Right renal cortex interstitium (tissue), 3 donors: ENCODE measurements at places on chromosomes 16 and 17.

GRCh38 chr16:89956505-89957215 is 8.1 kb downstream of the DEF8 start:
- no peak for DNase-seq

GRCh38 chr17:27495460-27495859 is 39.2 kb downstream of the KSR1 start:
- DNase-seq: no peak

GRCh38 chr17:40351359-40352236 is 12.9 kb downstream of the GJD3 start:
- no peak for DNase-seq

DNA sequence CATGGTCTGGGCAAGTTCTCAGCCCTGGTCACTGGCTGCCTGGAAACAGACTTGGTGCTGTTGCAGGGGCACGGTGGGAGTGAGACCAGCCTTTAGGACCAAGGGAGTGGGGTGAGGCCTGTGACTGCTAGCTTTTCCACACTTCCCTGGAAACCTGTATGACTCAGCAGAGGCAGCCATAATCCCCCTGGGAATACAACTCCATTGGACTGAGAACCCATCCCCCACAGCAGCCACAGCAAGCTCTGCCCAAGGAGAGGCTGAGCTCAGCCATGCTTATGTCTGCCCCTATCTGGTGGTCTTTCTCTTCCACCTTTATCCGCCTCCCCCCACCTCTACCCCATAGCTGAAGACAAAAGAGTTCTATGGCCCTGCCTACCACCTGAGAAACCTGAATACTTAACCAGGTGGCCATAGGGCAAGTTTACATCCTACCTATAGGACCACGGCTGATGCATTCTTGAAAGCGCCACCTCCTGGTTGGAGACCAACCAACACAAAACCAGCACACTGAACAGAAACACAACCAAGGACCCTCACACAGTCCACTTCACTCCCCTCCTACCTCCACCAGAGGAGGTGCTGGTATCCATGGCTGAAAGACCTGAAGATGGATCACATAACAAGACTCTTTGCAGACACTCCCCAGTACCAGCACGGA is 816.2 kb upstream of the SOX9 start:
- DNase-seq: no peak

DNA sequence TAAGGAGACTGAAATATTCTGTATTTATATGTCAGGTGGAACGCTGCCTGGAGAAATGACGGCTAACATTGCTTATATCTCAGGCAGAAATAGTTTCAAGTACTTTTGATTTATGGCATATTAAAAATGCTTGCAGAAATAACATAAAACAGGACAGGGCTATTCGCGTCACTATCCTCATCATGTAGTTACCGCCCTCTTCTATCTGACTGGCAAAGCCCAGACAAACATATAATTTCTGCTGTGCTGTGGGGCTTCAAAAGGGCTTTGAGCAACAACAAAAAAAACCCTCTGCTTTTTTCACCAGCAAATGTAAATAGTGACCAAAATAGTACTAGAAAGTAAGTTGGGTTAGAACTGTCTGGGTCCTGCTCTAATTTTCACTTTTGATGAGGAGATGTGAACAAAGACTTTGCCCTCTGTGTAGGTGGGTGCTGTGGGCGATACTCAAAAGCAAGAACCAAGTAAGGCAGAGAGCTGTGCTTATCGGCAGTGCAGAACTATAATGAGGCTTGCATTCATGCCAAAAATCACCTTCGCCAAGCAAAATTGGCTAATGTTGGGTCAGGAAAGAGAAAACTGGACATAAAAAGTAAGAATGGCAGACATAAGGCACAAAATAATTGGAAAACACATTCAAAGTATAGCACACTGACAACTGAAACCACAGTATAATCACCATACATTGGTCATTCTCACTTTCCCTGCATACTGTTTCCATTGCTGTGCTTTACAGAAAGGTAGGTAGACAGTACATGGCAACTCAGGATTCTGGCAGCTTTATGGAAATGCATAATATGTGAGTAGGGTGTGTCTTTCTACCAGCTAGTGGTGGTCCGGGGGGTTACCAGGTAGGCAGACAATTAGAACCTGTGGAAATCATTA is 151.2 kb upstream of the AXIN2 start:
- DNase-seq: no peak

GRCh38 chr17:70091696-70092095 is 16.7 kb downstream of the KCNJ16 start:
- no peak for DNase-seq

DNA sequence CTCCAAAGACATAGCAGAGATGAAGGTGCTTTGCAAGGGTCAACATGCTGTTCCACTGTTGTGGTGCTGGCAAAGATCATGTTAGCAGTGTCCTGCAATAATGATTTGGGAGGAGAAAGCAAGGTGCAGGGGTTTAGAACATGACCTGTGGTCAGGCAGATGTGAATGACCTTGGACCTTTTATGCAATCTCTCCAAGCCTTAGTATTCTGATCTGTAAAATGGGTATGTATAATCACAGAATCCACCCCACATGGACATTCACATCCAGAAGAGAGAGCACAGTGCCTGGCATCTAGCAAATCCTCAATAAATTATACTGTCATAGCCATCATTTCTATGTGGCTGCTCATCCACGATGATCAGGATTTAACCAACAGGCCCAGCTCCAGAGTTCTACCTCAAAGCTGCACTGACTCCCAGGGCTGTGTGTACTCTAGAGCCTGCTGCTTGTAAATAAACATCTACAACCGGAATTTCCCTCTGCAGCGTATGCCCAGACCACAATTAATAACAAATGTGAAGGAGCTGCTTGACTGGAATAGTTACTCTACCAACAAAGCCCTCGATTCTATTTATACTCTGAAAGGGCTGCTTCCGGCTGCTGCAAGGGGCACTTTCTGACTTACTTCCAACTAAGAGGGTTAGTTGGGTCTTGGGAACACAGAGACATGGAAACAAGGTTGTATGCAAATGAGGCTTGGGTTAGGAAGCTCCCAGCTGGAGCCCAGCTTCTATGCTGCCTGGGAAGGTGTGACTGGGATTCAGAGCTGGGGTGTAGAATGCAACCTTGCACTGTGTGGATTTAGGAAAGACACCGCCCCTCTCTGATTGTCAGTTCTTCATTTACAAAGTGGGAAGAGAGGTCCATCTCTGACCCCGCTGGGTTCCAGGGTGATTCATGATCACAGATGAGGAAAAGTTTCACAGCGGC is 265.2 kb downstream of the XYLT1 start:
- DNase-seq: no peak

- no peak for DNase-seq
Observed at GRCh38 chr17:81097134-81097942, 62.4 kb downstream of the BAIAP2 start.
